ENCODE measurements at places on chromosomes 3 and 15.
A peak's percentile ranks its signal among the peaks of the same experiment; 100 is the strongest.

- no peak for ATAC-seq
Observed at GRCh38 chr3:159185443-159186050, 383.7 kb downstream of the MFSD1 start.

DNA sequence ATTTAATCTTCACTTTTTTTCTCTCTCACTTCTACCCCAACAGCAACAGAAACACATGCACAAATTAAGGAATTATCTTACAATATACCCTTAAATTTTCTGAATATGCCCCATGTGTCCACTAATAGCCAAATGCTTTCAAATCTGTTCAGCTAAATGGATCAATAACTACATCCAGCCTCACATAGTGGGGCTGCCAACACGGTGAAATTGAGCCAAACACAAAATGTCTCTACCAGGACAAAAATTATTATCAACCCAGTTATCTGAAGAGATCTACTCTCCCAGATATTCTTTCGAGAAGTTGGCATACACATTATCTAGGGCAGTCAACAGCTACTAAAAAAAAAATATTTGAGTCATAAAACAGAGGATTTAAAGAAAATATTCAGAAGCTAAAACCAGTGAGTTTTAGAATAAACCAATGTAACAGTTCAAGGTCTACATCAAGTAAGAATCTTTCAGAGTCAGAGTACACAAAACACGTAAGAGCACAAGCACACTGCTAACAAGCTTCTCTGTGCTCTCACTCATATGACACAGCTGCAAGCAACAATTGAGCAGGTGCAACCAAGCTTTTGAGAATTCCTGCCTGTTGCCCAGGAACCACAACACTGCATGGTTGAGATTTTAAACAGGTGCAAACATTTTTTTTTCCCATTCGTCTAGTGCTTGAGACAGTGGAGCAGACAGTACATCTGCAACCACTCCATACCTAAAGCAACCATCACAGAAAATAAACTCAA is 247.7 kb downstream of the ZBTB20 start:
- no peak for ATAC-seq

- no peak for ATAC-seq
Observed at GRCh38 chr3:134059671-134060560, 30.2 kb upstream of the SLCO2A1 start.

DNA sequence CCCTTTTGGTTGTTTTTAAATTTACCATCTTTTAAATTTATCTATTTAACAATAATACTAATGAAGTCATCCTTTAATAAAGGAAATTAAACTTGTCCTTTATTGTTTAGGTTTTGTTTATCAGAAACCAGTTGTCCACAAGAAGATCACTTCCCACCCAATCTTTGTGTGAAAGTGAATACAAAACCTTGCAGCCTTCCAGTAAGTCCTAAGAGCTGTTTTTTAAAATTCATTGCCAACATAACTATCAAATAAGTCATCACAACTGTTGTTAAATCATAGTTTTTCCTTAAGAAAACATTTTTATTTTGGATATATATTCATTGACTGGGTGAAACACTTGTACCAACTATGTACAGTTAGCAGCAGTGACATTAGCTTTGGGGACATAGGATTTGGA is 59.4 kb downstream of the CALML4 start:
- ATAC-seq = no peak

DNA sequence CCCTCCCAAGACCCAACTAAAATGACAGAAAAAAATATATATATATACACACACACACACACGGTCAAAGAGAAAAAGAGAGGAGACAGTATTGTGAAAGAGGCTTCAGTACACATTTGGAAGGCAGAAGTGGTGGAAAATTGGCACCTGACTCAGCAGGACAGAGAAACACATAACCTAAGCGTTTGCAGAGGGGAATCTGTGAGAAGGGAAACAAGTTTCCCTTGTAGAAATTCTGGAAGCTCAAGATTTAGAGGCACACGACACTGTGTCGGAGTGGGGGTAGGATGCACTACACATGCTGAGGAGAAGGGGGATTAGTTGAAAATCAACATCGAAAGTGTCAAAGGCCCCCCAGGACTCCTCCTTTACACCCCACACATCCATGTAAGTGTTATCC is 53.1 kb downstream of the PAK2 start:
- peak; percentile 25 for ATAC-seq

GRCh38 chr3:107884719-107885460 is 205.9 kb downstream of the CD47 start:
- no peak for ATAC-seq

DNA sequence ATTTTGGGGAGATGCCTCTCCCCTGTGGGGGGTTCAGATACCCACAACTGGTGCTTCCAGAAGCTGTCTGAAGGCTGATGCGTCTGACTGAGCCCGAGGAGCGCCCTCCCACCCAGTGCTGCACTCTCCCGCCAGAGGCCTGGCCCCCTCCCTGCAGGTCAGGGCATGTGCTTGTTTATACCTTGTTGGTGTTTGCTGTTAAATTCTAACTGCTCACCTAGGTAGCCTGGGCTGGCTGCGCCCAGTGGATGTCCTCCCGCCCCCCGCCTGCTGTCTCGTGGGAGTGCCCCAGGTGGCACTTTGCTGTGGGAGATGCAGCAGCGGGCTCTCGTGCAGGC is 12.9 kb downstream of the KLF13 start:
- ATAC-seq = no peak

- ATAC-seq = peak; percentile 84
Observed at GRCh38 chr3:153372326-153372725, 210.3 kb downstream of the RAP2B start.

- no peak for ATAC-seq
Observed at GRCh38 chr3:171236265-171237008, 209.9 kb upstream of the SLC2A2 start.

- no peak for ATAC-seq
Observed at GRCh38 chr15:73375012-73375411, 6.3 kb upstream of the HCN4 start.

- ATAC-seq = peak; percentile 61
Observed at GRCh38 chr15:60179786-60180391, 175.8 kb downstream of the FOXB1 start.

- no peak for ATAC-seq
Observed at GRCh38 chr3:114823061-114823460, 324.0 kb downstream of the ZBTB20 start.

DNA sequence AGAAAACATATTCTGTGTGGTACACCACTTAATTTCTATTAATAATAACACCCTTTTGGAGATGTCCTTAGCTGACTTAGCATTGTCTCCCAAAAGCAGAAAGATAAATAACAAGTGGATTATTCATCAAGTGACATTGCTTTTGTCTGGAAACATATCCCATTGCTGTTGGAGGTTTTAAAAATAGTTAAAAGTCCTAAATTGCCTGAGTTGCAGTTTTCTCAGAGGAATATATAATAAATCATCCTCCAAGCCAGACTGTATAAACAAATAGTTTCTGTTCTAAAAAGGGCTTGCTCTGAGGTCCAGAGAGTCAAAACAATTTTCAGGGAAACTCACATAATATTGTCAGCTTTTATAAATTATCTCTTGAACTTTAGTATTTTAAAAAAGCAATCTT is 60.4 kb upstream of the CD96 start:
- no peak for ATAC-seq

DNA sequence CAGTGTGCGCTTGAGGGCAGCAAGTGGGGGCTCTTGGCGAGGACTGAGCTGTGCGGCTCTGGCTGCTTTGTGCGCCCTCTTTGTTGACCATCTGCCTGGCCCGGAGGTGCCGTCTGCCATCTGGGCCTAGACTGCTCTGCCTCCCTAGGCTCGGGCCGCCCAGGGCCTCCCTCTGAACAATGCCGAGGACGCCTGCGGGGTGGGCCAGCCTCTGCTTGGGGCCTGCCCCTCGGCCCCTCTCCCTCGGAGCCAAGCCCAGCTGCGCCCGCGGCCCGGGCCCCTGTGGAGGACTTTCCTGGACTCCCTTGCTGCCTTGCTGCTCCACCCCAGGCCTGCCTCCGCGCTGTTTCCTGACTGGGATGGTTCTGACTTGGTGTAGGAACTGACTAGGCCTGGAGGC is 31.9 kb upstream of the SPSB4 start:
- no peak for ATAC-seq

- ATAC-seq = no peak
Observed at GRCh38 chr15:65101891-65102708, 12.9 kb downstream of the UBAP1L start.

DNA sequence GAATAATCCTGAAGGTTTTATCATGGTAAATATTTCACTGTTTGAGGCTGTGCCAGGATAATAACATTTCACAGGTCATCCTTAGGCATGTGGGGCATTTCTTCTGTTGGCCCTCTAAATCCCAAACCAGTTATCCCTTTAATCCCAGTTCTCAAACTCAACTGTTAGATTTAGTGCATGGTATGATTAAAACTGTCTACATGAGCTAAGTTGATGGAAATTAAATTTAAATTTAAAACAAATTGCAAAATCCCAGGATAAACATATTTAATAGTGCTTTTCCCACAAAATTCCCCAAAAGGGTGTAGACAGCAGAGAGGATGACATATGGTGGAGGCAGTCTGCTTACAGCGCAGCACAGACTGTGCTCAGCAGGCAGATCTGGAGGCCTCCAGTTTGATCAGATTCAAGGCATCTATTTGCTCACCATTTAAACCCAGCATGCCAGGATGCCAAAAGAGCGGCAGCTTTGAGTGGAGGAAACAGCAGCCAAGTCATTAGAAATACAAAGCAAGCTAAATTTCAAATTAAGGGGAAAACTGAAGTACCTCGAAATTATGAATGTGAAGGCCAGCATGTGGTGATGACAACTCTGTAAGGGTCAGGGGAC is 325.8 kb downstream of the KCNH8 start:
- no peak for ATAC-seq

DNA sequence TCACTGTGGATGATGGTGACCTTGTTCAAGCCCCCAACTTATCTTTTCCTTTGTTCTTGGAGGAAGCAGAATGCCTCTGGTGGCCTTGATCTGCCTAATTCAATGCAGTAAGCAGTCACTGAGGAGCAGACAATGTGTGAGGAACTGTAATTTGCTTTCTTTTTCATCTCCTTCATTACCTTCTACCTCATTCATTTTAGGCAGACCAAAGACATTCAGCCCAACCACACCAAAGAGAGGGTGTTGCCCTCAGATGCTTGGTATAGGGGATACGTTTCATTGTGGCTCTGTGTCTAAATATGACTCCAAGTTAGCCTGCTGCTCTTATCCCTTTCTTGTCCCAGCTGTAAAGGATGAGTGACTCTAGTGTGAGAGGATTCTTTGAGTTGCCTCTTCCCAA is 15.3 kb downstream of the EXOSC7 start:
- no peak for ATAC-seq

DNA sequence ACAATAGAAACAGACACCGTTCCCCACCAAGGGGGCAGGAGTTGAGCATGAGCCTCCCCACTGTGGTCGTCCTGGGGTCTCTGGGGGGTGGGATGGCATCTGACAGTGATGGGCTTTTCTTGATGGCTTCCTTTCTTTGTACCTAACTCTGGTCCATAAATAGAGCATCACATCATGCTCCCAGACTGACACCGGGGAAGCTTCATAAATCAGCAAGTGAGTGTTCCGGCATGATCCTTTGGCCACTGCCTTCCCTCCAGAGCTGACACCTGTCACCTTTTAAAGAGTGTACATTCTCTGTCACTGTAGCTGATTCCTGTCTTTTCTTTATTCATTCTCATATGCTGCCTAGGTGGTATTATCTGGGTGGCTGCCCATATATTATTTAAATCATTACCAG is 129.9 kb downstream of the ROBO2 start:
- ATAC-seq = no peak

DNA sequence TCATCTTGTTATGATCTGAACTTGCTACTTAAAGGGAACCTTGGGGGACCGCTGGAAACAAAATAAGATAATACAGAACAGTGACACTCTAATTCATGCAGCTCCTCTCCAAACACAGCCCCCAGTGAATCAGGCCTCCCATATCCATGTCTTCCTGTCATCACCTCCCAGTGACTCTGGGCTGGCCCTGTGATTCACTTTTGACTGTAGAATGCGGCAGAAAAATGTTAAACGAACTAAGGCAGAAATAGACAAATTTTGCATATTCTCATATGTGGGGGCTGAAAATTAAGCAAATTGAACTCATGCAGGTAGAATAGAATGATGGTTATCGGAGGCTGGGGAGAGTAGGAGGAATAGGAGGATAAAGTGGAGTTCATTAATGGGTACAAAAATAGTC is 20.2 kb upstream of the GADL1 start:
- ATAC-seq = no peak

GRCh38 chr3:4551051-4551711 is 58.0 kb downstream of the ITPR1 start:
- ATAC-seq = no peak

DNA sequence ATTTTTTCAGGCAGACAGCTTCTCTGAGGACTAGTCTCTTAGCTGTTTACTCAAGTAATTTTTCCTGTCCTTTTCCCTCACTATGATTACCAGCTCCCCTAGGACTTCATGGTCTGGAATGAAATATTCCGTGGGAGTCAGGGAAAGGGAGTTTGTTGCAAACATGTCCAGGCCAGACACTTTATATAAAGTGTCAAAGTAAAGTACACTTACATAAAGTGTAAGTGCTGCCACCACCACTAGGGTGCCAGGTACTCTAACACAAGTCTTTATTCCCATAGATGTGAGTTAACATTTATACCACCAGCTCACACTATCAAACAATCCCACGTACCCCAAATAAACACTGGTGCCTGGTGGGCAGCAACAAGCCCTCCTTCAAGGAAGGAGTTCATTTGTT is 179.8 kb downstream of the SNRPN start:
- ATAC-seq = no peak

DNA sequence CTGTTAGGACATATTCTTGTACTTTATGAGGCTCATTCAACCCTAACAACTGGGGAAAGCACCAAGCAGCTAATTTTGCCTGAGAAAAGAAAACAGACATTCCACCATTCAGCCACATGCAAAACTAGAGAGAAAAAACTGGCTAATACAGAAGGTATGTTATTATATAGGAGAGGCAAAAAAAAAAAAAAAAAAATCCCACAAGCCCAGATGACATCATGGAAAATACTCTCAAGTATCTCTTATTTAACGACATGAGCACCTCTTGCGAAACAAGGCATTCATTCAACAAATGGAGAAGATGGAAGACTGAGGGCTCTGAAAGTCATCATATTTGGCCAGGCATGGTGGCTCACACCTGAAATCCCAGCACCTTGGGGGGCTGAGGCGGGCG is 61.5 kb downstream of the PRICKLE2 start:
- peak; percentile 24 for ATAC-seq

GRCh38 chr3:89098964-89099585 is 8.3 kb upstream of the EPHA3 start:
- peak; percentile 65 for ATAC-seq

GRCh38 chr15:31584195-31584594 is 257.6 kb downstream of the KLF13 start:
- ATAC-seq = no peak

DNA sequence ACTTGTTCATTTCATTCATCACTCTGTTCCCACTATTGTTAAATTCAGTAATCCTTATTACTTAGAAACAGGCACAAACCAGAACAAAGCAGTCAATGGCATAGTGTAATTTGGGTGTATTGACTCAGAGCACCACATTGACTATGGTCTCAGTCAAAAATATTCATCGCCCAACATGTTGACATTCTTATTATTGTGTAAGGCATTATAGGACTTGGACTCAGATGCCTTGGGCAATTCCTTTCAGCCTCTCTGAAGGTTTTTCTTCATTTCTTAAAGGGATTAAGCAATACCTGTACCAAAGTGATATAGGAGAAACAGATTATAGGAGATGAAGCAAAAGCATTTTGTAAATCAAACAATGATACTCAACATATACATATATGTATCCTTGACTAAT is 114.7 kb upstream of the BHLHE40 start:
- ATAC-seq = peak; percentile 74

GRCh38 chr3:11289864-11290263 is 17.7 kb downstream of the ATG7 start:
- ATAC-seq = no peak
